NCI-H1417 treated with DMSO at 0.1 percent for 48 hours (cell line): ENCODE measurements at places on chromosomes 6 and 20.

- no peak for DNase-seq
These were observed 282.7 kb downstream of the NRN1 start for GRCh38 chr6:5723841-5724691.

DNA sequence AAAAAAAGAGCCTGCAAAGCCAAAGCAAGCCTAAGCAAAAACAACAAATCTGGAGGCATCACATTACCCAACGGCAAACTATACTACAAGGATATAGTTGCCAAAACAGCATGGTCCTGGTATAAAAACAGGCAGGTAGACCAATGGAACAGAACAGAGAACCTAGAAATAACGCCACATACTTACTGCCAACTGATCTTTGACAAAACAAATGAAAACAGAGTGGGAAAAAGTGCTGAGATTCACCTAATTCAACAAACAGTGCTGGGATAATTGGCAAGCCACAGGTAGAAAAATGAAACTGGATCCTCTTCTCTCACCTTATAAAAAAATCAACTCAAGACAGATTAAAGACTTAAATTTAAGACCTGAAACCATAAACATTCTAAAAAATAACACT, 291.8 kb downstream of the RNGTT start:
- no peak for DNase-seq

DNA sequence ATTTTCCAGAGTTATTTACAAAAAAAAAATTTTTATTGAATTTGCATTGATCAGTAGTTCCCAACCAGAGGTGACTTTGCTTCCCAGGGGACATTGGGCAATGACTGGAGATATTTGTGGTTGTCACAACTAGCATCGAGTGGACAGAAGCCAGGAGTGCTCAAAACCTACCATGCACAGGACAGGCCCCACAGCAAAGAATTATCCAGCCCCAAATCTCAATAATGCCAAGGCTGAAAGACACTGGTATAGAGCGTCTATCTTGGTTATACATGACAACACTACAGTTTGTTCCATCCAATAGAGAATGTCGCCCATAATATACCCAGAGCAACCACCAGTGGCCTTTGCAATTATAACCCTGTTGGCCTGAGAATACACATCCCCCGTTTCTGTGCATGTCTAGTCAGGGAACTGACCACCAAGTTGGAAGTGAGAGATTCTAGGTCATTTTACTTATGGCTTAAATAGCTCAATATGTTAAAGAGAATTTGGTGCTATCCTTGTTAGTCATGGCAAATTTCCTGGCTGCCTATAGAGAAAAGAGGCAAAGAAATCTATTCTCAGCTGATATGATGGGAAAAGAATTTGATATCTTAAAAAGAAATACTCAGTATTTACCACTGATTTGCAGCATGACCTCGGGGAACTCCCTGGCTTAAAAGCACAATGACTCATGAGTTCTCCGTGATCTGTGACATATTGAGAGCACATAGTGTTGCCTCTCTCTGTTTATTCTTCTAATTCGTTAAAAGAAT, 76.0 kb upstream of the ADTRP start:
- DNase-seq: no peak

GRCh38 chr6:155782320-155782731, 326.7 kb upstream of the NOX3 start:
- no peak for DNase-seq

GRCh38 chr6:75065523-75065922, 140.3 kb downstream of the COL12A1 start:
- DNase-seq: no peak

DNA sequence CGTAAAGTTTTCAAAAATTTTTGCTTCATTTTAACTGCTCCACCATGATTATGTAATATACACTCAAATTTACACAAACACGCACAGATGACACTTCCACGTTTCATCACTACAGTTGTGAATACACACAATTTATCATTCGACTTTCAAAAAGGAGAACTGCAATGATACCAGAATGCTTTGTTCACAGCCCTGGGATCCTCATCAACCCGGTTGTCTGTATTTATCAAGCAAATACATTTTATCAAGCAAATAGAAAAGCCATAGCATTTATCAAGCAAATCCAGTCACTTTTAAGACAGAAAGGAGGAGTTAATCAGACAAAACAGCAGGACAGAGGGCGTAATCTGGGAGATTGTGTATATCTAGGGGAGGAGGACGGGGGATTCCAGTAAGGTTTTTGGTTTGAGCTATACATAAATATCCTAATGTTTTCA, 20.3 kb upstream of the ABT1 start:
- DNase-seq: no peak

GRCh38 chr20:57748601-57749130, 38.9 kb upstream of the PMEPA1 start:
- DNase-seq: peak; percentile 84
